PC-9 (cell line): ENCODE measurements at places on chromosomes 11 and 22. TPM values are rescaled to one million over a fixed set of nuclear protein-coding genes. Genes with fewer than 3 reads are reported as not detected.

MGAT3 gene
- not detected in 2 replicates for total RNA-seq

SERGEF gene
- 28.7 and 34.1 TPM in 2 replicates for total RNA-seq

GRCh38 chr11:59283825-59284772 lies 71.4 kb upstream of the MPEG1 start:
- H3K36me3 ChIP-seq = no peaks in the 10 kb centered on the region
- H3K4me1 ChIP-seq = no peaks in the 10 kb centered on the region
- no peaks in the 10 kb centered on the region for H3K27me3 ChIP-seq
- no peak overlapping the region for H3K27ac ChIP-seq

DNA sequence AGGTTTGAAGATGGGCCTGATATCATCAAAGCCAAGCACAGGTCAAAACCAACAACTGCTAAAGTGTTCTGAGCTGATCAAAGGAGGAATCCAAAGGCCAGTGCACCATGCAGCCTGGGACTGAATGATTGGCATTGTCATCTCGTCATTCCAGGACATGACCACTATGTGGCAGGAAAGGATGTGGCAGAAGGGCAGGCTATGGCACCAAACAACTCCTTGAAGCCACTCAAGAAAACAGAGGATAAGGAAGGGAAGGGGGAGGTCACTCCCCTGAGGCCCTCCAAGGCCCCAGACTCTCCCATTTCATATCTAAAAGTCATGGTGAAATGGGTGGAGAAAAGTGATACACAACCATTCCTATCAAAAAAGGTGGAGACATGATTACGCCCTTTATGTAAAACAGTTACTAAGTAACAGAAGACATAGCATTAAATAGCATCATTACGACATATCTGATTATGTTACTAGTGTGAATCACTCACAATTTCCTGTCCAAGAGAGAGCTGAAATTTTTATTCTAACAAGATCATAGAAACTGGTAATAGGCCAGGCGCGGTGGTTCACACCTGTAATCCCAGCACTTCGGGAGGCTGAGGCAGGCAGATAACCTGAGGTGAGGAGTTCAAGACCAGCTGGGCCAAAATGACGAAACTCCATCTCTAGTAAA lies 49.3 kb downstream of the AHNAK start:
- H3K4me1 ChIP-seq = peaks cover 28% of the 10 kb centered on the region
- no peaks in the 10 kb centered on the region for H3K36me3 ChIP-seq
- DNase-seq = peak; percentile 98
- H3K27me3 ChIP-seq = no peaks in the 10 kb centered on the region
- peak overlapping the region; percentile 73 for H3K27ac ChIP-seq

- H3K27ac ChIP-seq = no peak overlapping the region
- no peak overlapping the region for H3K4me3 ChIP-seq
- H3K36me3 ChIP-seq = no peaks in the 10 kb centered on the region
- H3K4me1 ChIP-seq = no peaks in the 10 kb centered on the region
Measured at GRCh38 chr11:56271092-56271491, 2.9 kb upstream of the OR5T1 start.

GRCh38 chr11:87258171-87258833 lies 220.6 kb downstream of the TMEM135 start:
- no peak overlapping the region for H3K27ac ChIP-seq
- H3K4me3 ChIP-seq = no peak overlapping the region
- H3K36me3 ChIP-seq = no peaks in the 10 kb centered on the region
